ENCODE measurements at places on chromosomes 11 and 22.

GRCh38 chr11:82505379-82505778 lies 228.3 kb downstream of the FAM181B start:
- DNase-seq, result no peak

GRCh38 chr11:92269021-92269420 lies 44.4 kb downstream of the FAT3 start:
- DNase-seq, result peak; percentile 7

GRCh38 chr22:35177811-35178210 lies 79.5 kb upstream of the HMGXB4 start:
- no peak for DNase-seq

DNA sequence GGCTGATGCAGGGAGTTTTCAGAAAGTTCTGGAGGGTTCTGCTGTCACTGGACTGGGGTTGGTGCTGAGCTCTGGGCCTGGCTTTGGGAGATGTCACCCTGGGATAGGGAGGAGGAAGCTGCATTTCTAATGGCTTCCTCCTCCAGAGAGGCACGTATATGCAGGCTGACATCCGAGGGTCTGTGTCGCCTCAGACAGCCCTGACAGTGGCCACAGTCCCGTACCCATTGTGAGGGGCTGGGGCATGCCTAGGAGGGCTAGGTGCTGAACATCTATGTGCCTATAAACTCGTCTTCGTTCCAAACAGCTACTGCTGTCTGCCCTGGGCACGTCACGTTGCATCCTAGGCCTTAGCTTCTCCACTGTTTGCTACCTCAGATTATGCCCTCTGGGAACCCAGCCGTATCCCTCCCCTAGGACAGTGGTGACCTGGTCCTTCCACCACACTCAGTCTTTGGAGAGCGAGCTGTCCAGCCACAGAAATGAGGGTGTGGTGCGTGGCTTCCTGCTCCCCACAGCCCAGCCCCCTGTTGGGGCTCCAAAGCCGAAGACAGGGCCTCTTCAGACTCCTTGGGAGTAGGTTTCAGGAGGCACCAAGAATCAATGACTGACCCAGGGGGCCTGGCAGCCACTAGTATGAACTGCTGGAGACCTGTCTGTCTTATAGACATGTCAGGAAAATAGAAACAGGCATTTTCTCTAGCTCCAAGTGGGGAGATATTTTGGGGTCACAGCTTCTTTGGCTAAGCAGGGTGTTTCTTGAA lies 26.4 kb downstream of the ADAMTS15 start:
- DNase-seq, result no peak

DNA sequence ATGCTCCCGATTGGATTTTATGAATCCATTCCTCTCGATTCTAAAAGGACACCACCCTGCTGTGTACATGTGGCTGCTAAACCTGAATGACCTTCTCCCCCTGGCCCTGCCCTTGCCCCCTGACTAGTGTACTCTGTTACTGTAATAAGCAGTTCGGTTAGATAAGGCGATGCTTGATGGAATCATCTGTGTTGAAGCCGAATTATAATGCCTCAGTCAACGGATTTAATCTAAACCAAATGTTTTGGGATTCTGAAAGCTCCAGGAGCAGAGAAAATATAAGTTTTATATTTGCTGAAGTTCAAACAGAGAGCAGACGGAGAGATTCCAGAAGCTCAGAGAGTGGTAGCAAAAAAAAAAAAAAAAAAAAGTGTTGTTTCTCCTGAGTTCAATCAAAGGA lies 275.4 kb upstream of the MPPED2 start:
- no peak for DNase-seq

- peak; percentile 30 for DNase-seq
Measured at GRCh38 chr11:117816151-117816741, 8.3 kb downstream of the FXYD2 start.

- DNase-seq, result no peak
Measured at GRCh38 chr11:27216270-27217149, 146.5 kb downstream of the CCDC34 start.

DNA sequence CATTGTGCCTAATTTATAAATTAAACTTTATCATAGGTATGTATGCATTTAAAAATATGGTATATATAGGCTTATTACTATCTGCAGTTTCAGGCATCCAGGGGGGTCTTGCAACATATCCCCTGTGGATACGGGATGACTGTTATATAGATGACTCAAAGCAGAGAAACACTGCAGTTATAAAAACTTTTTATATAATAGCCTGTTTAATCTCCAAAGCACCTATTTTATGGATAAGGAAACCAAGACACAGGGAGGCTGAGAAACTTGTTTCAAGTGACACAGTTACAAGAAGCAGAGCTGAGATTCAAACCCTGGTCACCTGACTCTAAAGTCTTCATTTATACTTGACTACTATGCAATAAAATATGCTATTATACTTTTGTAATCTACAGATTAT lies 897.7 kb downstream of the KCNA4 start:
- peak; percentile 63 for DNase-seq

DNA sequence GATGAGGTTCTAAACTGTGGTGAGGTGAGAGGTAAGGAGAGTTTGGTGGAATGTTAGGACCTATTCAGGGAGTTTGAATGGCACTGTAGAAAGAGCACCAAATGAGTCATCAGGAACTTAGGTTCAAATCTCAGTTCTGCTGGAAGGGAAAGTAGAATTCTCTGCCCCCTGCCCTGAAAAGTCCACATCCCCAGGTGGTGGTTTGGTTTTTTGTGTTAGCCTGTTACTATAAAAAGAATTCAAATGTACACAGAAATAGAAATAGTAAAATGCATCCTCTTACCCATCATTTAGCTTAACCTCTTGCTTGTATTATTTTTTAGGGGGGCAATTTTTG lies 20.2 kb downstream of the PPFIBP2 start:
- no peak for DNase-seq

GRCh38 chr11:116857936-116858335 lies 20.5 kb upstream of the APOA1 start:
- DNase-seq, result no peak

DNA sequence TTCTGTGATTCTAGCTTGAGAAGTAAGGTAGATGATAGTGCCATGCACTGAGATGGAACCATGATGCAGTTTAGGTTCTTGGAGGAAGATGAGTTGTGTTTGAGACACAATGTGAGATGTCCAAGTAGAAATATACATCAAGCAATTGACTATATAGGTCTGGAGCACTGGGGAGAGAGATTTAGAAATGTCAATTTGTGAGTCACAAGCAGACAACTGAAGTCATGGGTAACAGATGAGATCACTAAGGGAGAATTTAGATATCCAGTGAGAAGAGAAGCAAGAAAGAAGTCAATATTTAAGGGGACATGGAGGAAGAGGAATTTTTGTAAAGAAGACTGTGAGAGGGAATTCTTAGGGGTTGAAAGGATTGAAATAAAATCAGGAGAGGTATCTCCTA lies 65.1 kb upstream of the RRAS2 start:
- DNase-seq, result no peak

DNA sequence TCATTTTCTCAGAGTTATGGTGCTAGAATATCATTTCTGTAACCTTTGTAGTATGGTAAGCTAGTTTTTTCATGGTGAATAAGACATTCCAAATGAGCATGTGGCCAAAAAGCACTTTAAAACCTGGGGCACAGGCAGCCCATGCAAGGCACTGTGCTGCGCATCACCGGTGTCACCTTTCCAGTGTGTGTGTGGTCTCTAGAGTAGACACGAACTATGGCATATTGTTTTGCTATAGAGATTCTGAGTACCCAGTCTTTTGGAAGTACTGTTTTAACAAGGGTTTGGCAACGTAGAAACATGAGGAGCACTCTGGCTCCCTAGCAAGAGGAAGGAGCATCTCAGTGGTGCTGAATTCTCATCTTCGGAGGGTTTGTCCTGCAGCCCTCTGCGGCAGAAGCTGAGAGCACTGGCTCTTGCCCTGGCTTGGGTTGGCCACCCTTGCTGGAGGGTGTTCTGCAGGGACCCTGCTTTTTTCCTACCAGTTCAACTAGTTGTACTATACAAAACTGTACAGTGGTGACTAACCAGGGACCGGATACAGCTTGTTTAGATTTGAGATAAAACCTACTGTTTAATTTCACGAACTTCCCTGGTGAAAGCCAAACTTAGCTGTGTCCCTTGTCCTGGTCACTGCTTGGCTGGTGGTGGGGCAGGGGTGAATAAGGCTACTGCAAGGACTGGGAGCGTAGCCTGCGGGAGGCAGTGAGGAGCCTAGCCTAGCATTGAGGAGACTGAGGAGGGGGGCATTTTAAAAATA lies 135.7 kb downstream of the ATXN10 start:
- peak; percentile 55 for DNase-seq

GRCh38 chr22:43343262-43343669 lies at the start of gene SCUBE1:
Gene SCUBE1, minus strand, starts transcription at chr22:43343372. Its CDS starts 111 bp downstream, at chr22:43343261.
- DNase-seq, result no peak

DNA sequence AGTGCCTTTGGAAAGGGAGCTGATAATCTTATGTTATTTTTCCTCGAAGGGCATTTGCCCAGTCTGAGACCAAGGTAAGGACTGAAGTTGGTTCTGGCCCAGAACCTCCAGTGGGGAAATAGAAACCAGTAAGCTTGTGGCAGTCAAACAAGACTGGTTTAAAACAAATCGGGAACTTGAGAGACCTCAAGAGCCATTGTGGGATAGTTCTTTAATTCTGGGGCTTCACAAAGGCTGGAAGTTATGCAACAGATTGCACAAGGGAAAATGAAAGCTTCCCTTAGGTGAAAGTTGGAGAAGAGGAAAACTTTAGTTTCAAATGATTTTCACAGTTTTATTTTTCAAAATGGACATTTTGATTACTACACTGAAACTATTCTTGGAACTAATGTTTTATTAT lies 33.5 kb upstream of the RAB38 start:
- DNase-seq, result no peak

DNA sequence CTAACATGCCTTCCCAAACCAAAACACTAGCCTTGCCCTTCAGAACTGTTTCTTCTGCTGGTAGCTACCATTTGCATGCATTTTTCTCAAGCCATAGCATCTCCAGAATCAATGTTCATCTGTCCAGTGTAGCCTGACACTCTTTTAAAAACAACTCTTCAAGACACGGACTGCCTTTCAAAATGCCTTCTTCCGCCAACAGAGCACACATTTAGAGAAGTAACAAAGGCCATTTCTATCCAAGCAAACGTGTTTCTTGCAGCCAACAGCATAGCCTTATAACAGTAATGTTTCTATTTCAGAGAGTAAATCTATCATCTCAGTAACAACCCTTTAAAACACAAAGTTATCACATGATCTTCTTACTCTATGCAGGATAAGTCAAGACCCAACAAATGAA lies 143.3 kb upstream of the MTMR2 start:
- no peak for DNase-seq

- DNase-seq, result peak; percentile 97
Measured at GRCh38 chr11:93054881-93055280, 85.4 kb downstream of the MTNR1B start.

GRCh38 chr11:34407121-34407813 lies 31.5 kb upstream of the CAT start:
- no peak for DNase-seq

DNA sequence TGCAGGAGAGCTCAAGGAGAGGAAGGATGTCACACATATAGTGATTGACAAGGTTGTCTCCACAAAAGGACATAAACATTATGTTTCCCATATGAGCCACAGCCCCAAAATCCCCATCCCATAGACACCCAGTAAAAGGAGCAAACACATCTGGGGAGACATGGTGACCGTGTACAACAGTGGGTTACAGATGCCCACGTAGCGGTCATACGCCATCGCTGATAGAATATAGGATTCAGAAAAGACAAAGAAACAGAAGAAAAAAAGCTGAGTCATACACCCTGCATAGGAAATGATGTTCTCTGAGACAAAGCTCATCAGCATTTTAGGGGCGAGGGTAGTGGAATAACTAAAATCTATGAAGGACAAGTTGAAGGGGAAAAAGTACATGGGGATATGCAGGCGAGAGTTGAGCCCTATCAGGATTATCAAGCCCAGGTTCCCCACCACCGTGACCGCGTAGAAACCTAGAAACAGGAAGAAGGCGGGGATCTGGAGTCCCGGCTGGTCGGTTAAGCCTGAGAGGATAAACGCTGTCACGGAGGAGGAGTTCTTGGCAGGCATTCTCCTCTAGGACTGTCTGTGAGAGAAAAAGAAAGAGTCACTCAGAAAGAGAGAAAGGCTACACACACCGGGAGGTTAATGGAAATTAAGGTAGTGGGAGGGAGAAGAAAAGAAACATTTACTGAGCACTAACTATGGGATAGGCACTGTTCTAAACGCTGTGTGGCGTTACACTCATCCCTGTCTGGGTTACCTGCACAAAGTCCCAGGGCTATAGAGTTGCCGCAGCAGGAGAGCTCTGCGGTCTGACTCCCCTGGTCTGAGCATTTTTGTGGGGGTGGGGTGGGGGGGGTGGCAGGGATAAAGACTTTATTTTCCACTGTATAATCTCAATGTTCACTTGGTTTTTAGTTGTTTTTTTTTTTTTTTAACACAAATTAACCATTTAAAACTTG lies 36.1 kb upstream of the OR8B8 start:
- peak; percentile 84 for DNase-seq

DNA sequence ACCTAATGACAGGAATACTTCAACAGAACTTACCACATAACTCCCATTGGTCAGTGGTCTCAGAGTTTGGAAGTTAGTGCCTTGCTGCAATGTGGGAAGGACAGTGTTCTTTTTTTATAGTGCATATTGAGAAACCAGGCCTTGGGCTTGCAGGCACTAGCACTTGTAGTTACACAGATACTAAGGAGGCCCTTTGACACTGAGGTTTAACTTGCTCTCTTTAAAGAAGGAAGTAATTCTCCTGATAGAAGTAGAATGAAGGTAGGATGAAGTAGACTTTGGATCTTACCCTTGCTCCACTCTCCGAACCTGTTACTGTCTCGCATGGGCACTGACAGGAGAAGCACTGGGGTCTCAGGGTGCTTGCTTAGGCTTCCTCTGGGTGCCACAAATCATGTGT lies 31.0 kb upstream of the ST14 start:
- no peak for DNase-seq

- no peak for DNase-seq
Measured at GRCh38 chr11:132052342-132052741, 681.9 kb downstream of the NTM start.

- no peak for DNase-seq
Measured at GRCh38 chr11:26229981-26230380, 101.9 kb upstream of the ANO3 start.

- no peak for DNase-seq
Measured at GRCh38 chr11:102930451-102930850, 25.1 kb downstream of the MMP13 start.

- no peak for DNase-seq
Measured at GRCh38 chr22:39732625-39733024, 160.9 kb downstream of the ENTHD1 start.

- DNase-seq, result no peak
Measured at GRCh38 chr11:42249956-42250355, 790.5 kb upstream of the LRRC4C start.
